NCI-H446 (cell line): ENCODE measurements at places on chromosomes 13 and 19.

GRCh38 chr19:1266129-1266915 lies 2.8 kb upstream of the CIRBP start:
- DNase-seq: peak; percentile 81

DNA sequence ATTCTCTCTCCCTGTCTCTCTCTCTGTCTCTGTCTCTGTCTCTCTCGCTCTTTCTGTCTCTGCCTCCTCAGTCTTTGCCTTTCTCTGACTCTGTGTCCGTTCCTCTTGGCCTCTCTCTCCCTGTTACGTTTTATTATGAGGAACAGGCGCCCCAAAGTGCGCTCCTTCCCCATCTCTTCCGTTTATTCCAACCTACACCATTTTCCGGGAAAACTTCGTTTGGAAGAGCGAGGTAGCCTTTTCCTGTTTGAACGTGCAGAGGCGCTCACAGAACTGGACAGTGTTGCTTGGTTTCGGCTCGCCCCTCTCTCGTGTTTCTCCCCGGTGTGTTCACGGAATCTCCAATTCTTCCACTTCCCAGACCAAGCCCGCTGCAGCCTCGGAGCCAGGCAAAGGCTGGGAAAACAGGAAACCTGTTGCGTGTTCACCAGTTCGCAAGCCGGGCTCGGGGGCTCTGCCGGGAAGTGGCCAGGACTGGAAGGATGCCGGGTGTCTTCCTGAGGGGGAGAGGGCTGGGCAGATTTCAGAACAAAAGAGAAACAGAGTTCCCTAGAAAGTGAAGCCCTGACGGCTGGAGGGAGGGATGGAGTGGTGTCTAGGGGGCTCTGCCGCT lies 605 bp downstream of the TMEM255B start:
- no peak for DNase-seq

DNA sequence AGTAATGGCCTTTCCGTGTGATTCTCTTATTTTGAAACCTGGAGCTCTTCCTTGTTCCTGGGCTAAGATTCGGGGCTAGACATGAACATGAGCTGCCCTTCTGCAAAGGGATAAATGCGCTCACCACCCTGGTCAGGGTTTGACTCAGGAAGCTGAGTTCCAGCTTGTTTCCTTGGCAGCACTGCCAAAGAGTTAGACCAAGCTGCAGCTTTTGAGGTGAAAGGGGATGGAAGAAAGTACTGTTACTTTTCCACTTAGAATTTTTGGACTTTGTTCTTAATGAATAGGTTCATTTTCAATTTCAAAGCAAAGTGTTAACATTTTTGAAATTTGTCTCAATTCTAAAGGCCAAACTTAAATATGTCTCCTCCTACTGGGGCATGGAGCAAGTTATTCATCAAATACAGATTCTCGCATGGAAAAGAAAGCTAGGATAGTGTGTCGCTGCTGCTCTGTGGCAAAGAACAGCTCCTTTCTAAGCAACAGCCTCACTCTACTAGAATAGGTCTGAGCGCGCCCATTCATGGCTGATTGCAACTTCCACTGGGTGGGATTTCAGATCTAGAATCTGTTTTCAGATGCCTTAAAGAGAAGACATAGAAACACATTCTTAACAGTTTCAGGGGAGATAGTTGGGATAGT lies 2.2 kb downstream of the RGCC start:
- DNase-seq: no peak

DNA sequence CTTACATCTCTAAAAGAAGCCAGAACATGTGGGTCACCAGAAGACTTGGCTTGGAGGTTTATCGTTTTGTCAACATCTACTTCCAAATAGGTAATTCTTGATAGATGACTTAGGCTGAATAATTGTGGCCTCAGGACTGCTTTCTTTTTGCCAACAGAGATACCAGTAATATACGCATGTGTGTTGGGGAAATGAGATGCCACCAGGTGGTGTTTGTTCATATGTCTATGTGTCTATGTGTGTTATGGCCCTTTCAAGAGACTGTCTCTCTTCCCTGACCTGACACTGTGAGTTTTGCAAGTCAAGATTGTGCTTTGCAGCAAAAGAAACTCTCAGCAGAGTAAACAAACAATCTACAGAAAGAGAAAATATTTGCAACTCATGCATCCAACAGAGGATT lies 31.6 kb upstream of the METTL21C start:
- no peak for DNase-seq

DNA sequence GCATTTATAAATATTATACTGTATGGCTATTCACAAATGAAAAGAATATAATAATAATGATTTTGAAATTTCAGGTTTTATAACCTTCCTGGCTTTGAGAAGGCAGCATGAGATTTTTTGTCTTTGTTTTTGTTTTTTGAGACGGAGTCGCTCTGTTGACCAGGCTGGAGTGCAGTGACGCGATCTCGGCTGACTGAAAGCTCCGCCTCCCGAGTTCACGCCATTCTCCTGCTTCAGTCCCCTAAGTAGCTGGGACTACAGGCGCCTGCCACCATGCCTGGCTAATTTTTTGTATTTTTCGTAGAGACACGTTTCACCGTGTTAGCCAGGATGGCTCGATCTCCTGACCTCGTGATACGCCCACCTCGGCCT lies 64.1 kb downstream of the ZNF429 start:
- DNase-seq: no peak

- DNase-seq: no peak
Measured at GRCh38 chr13:109156181-109156935, 526.9 kb downstream of the MYO16 start.

DNA sequence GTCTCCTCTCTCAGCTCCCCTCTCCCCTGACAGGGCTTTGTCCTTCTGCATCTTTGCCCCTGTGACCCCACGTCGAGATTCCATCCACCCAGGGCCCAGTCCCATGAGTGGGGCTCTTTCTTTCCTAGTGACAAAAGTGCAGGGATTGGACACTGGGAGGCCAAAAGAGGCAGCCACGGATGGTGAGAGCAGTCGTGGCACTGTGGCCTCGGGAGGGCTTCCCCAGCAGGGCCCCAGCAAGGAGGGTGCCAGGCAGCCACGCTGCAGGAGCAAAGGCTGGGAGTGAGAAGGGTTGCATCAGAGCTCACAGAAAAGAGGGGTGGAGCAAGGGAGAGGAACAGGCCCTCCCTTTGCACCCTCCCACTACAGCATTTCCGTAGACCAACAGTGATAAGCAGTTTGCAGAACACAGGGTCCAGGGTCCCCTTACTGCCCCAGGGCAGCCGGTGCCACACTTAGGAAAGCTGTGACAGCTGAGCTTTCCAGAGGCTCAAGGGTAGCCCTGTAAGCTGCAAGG lies 4.9 kb downstream of the ZSCAN1 start:
- DNase-seq: no peak
